AG10803 (cell line): ENCODE measurements at places on chromosomes 1 and 21.

DNA sequence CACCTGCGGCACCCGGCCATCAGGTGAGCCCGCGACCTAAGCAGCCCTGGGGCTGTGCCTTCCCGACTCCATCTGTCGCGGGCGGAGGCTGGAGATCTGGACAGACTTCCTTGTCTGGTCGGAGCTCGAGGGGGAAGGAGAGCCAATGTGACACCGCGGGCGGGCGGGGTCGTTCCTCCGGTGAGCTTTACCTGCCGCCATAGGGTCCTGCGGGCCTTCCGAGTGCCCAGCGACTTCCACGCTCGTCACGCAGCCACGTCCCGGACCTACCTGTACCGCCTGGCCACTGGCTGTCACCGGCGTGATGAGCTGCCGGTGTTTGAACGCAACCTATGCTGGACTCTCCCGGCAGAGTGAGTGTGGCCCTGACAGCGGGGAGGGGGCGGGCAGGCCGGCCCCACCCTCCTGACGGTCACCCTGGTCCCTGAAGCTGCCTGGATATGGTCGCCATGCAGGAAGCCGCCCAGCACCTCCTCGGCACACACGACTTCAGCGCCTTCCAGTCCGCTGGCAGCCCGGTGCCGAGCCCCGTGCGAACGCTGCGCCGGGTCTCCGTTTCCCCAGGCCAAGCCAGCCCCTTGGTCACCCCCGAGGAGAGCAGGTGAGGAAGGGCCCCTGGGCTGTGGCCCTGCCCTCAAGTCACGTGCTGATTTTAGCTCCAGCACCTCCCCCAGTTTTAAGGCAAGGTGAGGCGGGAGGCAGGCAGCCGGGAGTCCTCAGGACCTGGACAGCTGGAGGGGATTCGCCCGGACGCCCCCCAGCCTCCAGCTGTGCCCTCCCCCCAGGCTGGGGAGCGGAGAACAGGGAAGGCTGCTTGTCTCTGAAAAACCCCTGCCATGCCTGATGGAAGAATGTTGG is 1.1 kb downstream of the PUSL1 start:
- DNase-seq, result no peak

- DNase-seq, result no peak
Measured at GRCh38 chr1:41344708-41345159, 16.5 kb upstream of the FOXO6 start.

DNA sequence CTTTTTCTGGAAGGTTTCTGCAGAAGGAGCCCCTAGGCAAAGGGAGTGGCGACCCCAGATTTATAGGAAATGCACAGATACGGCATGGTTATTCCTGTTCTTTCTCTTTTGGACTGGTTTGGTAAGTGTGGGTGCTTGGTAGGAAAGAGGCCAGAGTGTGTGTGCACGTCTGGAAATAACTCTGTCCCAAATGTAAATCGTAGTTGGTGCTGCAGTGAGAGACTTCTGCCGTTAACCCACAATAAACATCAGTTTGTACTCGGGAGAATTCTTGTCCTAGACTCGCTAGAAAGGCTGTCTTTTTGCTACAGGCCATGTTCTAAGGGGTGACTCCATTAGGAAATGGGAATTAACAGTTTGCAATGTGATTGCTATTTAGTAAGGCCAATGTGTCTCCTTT is 779 bp downstream of the SLC44A3 start:
- DNase-seq, result no peak

- no peak for DNase-seq
Measured at GRCh38 chr1:32972814-32973428, 8.3 kb upstream of the RNF19B start.

DNA sequence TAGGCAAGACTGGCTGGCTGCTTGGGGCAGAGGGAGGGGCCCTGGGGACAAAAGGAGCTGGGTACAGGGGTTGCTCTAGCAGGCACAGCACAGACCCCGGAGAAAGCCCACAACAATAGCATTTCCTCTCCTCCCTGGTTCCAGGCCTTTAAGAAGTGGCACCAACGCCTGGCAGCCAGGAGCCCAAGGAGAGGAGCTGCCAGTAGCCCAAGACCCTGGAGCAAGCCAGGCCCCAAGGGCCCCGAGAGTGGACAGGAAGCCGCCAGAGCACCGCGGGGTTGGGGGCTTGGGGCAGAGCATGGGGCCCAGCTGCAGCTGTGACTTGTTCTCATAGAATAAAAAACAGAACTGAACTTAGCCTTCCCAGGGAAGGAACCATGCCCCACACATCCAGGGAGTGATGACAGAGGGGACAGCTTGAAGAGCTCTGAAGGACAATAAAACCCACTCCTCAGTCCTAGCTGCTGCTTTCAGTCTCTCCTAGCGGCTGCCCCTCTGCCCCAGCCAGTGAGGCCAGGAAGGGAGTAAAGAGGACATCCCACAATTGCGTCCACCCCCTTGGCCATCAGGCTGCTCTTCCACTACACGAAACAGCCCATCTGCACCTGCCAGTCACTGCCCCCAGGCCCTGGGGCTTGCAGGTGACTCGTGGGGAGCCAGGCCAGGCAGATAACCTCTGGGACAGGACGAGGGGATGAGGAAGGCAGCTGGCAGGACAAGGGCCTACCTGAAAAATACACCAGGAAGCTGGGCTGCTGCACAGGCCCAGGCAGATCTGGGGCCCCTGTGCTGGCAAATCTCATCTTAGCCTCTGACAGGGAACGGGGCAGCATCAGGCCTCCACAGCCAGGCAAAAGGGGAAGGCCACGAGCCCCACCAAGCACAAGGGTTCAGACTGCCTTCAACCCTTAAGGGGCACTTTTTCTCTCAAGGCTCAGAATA is 16.4 kb downstream of the MTHFR start:
- DNase-seq, result no peak

- DNase-seq, result no peak
Measured at GRCh38 chr1:119772298-119772697, 3.6 kb upstream of the HMGCS2 start.

GRCh38 chr1:202571719-202572339 is 138.4 kb downstream of the SYT2 start:
- DNase-seq, result peak; percentile 41

GRCh38 chr1:216804111-216804510 is 80.9 kb upstream of the ESRRG start:
- DNase-seq, result no peak

DNA sequence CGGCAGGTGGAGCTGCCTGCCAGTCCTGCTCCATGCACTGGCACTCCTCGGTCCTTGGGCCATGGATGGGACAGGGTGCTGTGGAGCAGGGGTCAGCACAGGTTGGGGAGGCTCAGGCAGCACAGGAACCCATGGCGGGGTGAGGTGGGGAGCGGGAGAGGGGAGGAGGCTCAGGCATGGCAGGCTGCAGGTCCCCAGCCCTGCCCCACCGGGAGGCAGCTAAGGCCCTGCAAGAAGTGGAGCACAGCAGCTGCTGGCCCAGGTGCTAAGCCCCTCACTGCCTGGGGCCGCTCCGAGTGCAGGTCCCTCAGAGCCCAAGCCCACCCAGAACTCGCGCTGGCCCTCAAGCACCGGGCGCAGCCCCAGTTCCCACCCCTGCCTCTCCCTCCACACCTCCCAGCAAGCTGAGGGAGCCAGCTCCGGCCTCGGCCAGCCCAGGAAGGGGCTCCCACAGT is 691 bp upstream of the GBP5 start:
- no peak for DNase-seq

DNA sequence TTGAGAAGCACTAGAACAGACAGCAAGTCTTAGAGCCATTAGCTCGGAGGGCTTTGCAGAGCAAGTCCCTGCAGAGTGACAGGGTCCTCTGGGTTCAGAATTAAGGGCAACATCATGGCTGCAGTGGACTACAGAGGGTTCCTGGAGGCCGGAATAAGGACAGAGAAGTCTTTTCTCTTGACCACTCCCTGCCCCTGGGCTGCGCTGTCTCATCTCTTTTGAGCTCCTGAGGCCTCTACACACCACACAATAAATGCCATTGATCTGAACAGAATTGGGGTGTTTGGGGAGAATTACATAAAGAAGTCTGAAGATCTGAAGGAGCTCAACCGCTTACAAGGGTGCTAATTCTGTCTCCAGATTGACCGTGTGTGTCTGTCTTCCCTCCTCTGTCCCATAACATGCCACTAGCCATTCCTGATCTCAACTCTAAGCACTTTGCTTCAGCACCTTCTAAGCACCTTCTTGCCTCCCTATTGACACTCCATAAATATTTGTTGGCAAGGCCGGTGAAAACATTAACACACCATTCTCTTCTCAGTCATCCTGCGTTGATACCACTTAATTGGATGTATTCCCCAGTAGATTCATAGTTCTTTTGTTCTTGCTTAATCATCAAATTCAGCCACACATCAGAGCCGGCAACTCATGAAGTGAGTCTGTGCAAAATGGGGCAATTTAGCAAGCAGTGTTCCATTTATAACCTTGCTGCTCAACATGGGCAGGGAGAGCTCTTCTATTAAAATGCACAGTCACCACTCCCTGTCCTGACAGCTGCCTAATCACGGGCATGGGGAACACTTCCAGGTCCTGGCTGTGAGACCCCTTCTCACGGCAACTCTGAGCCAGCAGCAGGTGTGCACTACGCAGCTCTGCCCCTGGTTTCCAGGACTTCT is 49.7 kb downstream of the NMNAT2 start:
- DNase-seq, result no peak

GRCh38 chr1:66478116-66478515 is 55.8 kb upstream of the SGIP1 start:
- peak; percentile 87 for DNase-seq

GRCh38 chr1:78032996-78033796 is 12.6 kb upstream of the GIPC2 start:
- DNase-seq, result peak; percentile 8

GRCh38 chr1:156638189-156638985 is 3.5 kb upstream of the BCAN start:
- DNase-seq, result no peak

DNA sequence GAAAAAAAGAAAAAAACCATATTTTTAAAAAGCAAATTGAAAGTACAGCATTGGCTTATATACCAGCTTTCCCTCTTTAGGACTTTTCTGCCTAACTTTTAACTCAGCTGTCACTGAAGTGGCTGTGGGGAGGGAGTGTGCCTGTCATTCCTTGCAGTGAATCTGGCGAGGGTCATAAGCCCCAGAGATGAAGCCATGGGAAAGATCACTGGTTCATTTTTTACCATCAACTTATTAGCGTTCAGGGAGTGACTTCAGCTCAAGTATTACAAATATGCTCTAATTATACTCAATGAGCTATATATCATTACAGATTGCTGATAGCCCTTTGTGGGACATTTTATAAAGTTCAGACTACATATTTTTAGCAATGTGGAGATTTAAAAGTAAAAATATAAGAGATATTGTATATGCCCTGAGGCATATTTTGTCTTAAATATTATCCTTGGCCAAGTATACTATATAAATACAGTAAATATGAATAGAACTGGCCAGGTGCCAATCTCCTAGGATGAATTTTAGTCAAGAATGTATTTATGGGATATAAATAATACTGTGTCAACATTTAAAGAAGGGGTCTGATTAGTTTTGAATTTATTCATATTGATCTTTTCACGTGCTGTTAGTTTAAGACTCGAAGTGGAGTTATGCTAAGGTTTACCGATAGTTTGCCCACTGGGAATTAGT is 4.4 kb downstream of the TGFB2 start:
- no peak for DNase-seq

GRCh38 chr1:173300061-173301044 is 93.2 kb upstream of the TNFSF4 start:
- DNase-seq, result no peak

- DNase-seq, result no peak
Measured at GRCh38 chr1:29425631-29426030, 189.3 kb downstream of the PTPRU start.

GRCh38 chr1:13674377-13674776 is 25.6 kb upstream of the PRDM2 start:
- no peak for DNase-seq

DNA sequence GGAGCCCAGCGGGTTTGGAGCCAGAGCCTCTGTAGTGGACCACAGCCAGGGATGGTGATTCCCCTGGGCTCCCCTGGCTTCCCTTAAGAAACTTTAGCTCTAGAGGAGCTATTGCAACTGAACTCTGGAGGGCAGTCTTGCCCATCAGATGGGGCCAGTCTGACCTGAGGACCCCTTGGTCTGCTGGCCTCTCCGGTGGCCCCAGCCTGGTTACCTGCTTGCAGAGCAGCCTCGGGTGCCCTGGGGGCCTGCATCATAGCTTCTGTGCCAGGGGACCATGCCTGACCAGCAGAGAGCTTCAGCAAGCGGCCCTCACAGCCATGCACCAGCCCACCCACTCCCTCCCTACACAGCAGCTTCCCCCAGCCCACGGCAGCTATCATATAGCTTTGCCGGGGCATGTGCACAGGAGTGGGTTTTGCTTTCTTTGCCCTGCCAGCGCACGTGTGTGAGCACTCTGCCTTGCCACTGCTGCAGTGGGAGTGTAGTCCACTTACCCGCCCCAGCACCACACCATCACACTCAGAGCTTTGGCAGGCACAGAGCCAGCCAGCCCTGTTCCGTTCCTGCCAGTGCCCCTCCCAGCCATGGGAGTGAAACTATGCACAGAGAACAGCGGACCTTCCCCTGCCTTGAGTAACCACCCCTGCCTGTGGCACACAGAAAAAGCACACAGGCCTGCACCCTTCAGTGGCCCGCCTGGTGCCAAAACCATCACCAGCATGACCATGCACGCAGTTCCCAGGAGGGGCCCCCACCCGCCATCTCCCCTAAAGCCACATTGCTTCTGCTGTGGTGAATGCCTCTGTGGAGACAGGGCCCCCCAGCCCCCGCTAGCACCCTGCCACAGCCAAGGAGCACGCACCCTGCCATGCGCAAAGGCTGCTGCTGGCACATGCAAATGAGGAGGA is 442.9 kb upstream of the NEGR1 start:
- no peak for DNase-seq

DNA sequence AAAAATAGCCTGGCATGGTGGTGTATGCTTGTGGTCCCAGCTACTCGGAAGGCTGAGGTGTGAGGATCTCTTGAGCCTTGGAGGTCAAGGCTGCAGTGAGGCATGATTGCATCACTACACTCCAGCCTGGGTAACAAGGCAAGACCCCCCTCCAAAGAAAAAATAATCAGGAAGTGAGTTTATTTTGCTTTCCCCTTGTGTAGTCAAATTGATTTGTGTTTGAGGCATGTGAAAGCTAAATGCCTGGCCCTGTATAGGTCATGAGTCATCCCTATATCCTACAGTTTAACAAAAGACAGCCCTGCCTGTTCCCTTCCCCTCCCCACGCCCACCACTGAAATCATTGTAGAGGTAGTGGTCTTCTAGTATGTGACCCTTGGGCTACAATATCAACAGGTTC is 241.4 kb upstream of the JUN start:
- peak; percentile 66 for DNase-seq

- no peak for DNase-seq
Measured at GRCh38 chr1:64265141-64265540, 61.7 kb downstream of the UBE2U start.

DNA sequence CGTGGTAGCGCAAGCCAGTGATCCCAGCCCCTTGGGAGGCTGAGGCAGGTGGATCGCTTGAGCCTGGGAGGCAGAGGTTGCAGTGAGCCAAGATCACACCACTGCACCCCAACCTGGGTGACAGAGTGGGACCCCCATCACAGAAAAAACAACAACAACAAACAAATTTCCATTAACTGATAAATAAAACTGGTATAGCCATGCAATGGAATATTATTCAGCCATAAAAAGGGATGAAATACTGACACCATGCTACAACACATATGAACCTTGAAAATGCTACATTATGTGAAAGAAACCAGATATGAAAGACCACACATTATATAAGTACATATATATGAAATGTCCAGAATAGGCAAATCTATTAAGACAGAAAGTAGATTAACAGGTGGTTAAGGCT is 12.0 kb downstream of the CLCC1 start:
- no peak for DNase-seq

- DNase-seq, result no peak
Measured at GRCh38 chr1:203742436-203742835, 22.5 kb upstream of the LAX1 start.
